ENCODE measurements at places on chromosomes 6 and 20.

DNA sequence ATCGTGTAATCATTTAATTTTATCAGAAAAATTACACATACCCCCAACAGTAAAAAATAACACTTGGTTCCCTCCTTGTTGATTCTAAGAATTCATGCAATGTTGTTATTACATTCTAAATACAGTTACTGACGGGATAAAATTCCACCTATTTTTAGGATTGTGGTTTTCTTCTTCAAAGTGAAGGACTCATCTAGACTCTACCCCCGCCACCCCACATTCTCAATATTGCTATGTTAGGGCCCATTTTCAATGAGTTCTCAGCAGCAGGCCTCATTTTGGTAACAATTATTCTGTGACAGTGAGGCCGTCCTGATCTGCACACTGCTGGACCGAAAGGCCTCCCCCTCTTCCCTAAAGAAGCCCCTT is 43.5 kb downstream of the PREX1 start:
- DNase-seq, result no peak

- DNase-seq, result no peak
Measured at GRCh38 chr20:15818651-15819071, 754.6 kb downstream of the KIF16B start.

GRCh38 chr6:153484056-153484455 is 353.0 kb upstream of the RGS17 start:
- no peak for DNase-seq

DNA sequence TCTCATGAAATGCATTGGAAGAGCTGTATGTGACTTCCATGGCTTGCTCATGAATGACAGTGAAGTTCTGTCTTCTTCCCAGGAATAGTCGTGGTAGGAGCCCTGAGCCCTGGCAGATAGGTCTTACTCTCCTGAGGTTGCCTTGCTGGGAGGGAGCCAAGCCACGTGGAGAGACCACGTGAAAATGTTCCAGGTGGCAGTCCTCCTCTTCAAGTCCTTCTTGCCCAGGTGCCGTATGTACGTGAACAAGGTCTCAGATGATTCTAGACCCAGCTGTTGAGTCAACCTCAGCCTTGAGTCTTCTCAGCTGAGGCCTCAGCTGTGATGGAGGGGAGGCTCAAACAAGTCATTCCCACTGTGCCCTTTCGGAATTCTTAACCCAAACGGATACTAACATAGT is 192.4 kb upstream of the PRDM1 start:
- DNase-seq, result no peak

DNA sequence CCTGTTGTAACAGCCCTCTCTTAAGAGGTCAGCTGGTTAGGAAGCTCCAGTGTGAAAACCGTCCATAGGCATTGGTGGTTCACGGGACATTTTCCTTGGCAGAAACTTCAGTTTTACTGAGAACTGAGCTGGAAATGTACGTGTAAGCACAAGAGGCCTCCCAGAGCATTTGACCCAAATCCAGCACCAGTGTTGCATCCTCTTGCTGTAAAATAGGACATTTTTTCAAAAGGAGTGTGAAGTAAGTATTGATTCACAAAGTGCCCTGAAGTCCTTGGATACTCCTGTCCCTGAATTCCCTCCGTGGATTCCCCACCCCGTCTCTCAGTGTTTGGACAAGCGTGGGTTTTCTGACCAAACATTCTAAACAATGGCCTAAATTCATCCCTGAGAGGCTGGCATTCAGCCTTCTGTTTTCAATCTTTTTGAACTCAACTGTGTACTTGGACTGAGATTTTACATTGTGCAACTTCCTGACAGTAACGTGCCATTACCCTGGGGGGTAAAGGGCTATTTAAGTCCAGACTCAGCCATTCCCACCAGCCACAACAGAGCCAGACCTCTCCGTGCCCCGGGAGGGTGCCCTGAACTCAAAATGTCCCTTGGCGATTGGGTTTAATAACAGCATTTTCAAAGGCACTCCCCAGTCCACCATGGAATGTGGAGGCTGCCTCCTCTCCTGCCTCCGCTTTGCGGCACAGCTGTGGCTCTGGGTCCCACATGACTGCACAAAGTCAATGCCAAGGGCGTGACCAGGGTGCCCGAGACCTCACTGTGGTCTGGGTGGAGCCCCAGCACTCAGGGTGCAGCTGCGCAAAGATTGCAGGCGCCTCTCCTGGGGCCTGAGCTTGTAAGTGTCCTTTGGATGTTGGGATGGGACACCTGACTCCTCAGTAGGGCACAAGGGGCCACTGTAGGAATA is 92.7 kb upstream of the AFDN start:
- no peak for DNase-seq

DNA sequence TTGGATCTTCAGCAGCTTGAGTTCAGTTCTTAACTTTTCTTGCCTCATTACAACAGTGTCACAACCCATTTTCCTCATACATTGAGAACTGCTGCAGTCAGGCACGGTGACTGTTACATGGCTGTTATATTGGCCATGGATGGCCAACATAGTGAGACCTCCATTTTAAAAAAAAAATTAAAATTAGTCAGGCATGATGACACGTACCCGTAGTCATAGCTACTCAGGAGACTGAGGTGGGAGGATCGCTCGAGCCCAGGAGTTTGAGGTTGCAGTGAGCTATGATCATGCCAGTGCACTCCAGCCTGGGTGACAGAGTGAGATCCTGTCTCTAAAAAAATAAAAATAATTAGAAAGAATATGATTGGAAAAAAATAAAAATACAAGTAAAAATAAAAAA is 9.9 kb upstream of the MMP24 start:
- no peak for DNase-seq

GRCh38 chr20:54284928-54285704 is 77.2 kb downstream of the PFDN4 start:
- DNase-seq, result no peak
